Femur (tissue), 1 donor: ENCODE measurements at places on chromosomes 2 and 18.
A peak's percentile ranks its signal among the peaks of the same experiment; 100 is the strongest.

- no peak for DNase-seq
These were observed 84.8 kb upstream of the HNRNPA3 start for GRCh38 chr2:177127821-177128220.

GRCh38 chr2:44954447-44954888 is 13.0 kb downstream of the SIX3 start:
- DNase-seq: no peak

- DNase-seq: no peak
These were observed 5.8 kb downstream of the CIB4 start for GRCh38 chr2:26635401-26635800.

GRCh38 chr2:11738589-11739436 is 7.6 kb upstream of the LPIN1 start:
- DNase-seq: peak; percentile 55

GRCh38 chr18:65547046-65547445 is 203.8 kb upstream of the CDH7 start:
- no peak for DNase-seq

GRCh38 chr2:27628767-27629709 is at the start of the genes CCDC121 and GPN1:
Gene CCDC121, minus strand, starts transcription at chr2:27629012. Its CDS starts 1,213 bp downstream, at chr2:27627799.
Gene GPN1, plus strand, starts transcription at chr2:27629050. Its CDS starts 9 bp downstream, at chr2:27629059.
- DNase-seq: peak; percentile 92

- no peak for DNase-seq
These were observed 65.7 kb upstream of the BCL2L11 start for GRCh38 chr2:111054791-111055691.

GRCh38 chr2:64463781-64464180 is 9.8 kb downstream of the LGALSL start:
- no peak for DNase-seq

GRCh38 chr2:232835687-232836208 is 34.3 kb upstream of the SNORC start:
- DNase-seq: no peak

DNA sequence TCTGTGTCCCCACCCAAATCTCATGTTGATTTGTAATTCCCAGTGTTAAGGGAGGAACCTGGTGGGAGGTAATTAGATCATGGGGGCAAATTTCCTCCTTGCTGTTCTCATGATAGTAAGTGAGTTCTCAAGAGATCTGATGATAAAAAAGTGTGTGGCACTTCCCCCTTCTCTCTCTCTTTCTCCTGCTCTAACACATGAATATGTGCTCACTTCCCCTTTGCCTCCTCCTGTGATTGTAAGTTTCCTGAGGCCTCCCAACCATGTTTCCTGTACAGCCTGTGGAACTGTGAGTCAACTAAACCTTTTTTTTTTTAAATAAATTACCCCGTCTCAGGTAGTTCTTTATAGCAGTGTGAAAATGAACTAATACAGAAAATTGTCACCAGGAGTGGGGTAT is 380.0 kb downstream of the MEIS1 start:
- DNase-seq: no peak

GRCh38 chr2:114170070-114170469 is 272.4 kb upstream of the DPP10 start:
- DNase-seq: no peak

DNA sequence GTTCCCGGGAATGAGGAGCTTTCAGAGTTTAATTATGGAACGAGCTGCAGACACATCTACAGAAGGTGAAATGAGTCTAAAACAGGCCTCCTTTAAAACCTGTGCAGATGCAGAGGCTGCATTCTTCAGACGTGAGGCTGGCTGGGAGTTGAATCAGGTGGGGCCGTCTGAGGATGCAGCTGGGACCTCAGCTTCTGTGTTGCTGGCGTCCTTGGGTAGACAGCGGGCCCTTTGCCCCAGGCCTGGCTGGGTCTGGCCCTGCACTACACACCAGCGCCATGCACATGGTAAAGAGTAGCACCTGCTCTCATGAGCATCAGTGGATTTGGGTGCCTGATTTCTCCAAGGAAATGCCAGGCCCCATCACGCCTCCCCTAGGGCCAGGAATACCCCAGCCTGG is 67.3 kb downstream of the TMEM18 start:
- no peak for DNase-seq

DNA sequence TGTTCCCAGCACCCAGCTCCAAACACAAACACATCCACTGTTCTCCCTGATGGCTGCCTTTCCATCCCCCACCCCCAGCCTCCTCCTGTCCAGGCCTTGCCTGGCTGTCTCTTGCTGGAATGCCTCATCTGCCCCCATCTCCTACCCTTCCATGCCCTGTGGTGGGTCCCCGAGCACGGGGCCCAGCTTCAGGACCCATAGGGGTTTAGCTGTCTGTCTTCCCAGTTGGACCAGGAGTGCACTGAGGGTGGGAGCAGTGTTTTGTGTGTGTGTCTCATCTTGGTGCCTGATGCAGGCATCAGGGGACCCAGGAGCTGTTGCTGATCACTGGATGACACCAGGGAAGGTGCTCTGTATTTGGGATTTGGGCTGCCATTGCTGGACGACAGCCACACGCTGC is 34.5 kb downstream of the GLI2 start:
- peak; percentile 17 for DNase-seq

DNA sequence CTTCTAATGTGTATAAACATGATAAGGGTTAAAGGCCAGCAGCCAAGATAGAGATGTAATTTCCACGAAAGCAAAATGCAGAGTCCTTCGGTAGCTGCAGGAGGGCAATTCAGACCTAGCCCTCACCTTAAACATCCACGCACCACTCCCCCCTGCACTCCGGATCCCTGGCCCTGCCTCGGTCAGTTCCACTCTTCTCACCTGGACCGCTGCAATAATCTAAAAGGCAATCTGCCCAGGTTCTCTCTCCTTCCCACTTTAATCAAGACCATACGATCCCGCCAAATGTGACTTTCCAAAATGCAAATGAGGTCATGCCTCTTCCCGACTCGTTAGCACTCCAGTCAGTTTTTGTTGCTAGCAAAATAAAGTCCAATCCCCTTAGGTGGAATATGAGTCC is 485.2 kb downstream of the EIPR1 start:
- DNase-seq: no peak

- no peak for DNase-seq
These were observed 31.9 kb downstream of the ABHD3 start for GRCh38 chr18:21672521-21673267.

GRCh38 chr18:36829362-36830157 is 633 bp downstream of the KIAA1328 start:
- DNase-seq: no peak

DNA sequence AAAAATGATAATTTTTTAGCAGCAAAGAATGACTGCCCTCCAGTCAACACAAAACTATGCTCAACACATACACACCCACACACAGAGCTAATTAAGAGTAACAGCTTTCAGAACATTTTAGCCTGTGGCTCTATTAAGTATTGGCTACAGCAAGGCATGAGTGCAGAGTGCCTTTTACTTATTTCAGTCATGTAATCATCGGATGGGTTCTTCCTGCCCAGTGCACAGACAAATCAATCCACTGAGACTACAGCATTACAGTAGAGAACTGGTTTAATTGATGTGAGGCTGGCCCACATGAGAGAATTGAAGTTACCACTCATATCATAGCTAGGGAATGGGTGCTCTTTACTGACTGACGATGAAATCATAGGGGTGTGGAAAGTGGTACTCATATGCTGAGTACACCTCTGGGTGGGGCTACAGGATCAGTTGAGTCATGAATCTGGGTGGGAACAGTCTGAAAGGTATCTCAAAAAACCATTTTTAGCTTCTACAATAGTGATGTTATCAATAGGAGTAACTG is 241.0 kb downstream of the FSIP2 start:
- DNase-seq: no peak

- no peak for DNase-seq
These were observed 5.6 kb upstream of the SOX11 start for GRCh38 chr2:5686536-5686935.

DNA sequence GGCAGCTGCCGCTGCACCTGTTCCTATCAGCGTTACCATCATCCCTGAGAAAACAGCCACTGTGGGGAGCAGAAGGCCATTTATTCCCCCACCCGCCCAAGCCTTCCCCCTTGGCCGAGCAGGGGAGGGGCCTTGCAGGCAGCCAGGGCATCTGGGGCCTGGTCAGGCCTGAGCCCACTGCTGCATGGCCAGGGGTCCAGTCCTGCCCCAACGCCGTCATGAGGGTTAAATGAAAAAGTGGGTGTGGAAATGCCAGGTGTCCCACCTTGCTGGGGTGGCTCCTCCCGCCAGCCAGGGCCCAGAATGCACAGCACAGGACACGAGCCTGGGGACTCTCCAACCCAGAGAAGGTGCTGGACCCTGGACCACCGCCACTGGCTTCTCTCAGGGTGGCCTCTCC is 14.2 kb downstream of the ANO7 start:
- no peak for DNase-seq

DNA sequence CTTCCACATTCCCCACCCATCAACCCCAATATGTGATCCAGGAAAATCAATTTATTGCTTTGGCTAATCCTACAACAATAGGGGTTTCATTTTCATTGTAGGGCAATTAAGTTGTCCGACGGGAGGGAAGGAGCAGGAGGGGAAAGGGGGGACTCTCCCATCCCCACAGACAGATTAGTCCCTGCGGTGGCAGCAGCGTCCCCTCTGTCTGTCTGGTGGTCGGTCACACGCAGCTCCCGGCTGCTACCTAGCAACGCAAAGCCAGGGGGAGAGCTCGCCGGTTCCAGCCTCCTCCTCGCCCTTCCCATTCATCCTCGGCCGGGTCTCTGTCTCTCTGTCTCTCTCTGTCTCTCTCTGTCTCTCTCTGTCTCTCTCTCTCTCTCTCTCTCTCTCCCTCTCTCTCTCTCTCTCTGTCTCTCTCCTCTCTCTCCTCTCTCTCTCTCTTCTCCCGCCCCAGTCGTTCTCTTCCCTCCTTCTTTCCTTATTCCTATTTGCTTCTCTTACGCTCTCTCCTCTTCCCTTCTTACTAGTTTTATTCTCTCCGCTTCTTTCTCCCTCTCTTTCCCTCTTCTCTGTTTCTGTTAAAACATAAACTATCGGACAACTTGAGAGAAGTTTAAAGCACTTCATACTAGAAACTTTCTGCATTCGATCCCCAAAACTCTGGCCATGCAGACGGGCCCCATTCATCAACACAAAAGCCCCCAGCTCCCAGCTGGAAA is 1.2 kb downstream of the LRP2 start:
- no peak for DNase-seq

DNA sequence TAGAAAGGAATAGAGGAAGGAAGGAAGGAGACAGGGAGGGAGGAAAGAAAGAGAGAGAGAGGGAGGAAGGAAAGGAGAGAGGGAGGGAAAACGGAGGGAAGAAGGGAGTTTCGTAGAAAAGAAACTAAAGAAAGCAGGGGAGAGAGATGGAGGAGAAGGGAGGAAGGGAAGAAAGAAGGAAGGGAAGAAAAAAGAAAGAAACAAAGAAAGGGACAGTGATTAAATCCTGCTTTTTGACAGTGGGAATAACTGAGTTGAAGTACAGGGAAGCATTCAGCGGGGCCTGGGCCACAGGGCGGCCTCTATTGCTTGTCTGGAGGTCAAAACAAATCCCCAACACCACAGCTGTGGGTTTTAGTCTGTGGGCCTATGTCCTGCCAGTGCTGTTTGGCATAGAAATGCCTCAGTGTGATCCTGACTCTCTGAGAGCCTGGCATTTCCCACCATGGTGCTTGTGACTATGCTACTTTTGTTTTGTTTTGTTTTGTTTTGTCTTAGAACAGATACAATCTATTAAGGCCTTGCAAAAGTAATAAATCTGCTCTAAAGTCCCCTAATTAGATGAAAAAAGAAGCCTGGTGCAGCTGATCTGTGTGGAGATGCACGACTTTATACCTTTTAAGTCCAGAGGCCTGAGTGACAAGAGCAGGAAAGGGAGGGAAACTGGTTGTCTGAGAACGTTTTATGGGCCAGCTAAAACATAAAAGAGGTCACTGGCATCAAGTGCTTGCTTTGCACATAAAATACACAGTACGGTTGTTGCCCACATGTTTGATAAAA is 40.0 kb downstream of the IL1RL2 start:
- no peak for DNase-seq

DNA sequence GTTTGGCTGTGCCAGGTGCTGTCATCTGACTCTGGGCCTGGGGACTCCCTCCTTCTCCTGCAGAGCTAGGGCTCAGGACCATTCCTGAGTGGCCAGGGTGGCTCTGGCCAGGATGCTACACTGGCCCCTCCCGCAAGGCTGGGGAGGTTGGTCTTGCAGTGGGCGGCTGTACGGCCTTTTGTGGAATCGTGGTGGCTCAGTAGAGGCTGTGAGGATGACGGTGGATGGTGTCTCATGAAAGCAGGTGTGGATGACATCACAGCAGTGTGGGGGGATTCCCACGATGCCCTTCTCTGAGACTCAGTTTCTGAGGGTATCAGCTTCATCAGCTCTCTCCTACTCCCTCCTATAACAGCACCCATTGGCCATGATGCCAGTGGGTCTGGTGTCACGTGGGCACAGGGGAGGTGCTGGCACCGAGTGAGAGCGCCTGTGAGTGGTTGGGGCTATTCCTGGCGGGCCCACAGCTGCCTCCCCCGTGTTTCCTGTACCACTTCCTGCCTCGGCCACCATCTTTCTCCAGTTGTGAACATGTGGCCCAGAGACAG is 144.2 kb upstream of the HDAC4 start:
- no peak for DNase-seq

DNA sequence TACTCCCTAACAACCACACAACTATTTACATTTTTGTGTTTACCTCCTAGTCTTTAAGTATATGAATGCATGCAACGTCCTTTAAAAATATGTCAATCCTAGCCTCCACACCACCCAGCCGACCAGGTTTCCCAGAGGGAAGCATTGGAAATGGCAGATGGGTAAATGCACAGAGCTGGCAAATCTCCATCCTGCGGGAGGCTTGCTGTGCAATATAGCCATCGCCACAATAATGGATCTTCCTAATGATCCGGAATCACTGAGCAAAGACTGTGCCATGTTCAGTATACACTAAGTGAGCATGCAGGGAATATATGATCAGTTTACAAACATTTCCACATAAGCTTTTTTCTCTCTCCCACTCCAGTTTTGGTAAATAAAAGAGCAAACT is 131.8 kb downstream of the NEDD4L start:
- no peak for DNase-seq

DNA sequence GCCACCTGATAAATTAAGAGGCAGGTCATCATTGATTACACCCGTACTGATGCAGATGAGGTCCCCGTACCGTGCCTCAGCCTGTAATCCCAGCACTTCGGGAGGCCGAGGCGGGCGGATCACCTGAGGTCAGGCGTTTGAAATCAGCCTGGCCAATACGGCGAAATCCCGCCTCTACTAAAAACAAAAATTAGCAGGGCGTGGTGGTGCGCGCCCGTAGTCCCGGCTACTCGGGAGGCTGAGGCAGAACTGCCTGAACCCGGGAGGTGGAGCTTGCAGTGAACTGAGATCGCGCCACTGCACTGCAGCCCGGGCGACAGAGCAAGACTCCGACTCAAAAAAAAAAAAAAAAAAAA is 683 bp upstream of the ENOSF1 start:
- DNase-seq: no peak

DNA sequence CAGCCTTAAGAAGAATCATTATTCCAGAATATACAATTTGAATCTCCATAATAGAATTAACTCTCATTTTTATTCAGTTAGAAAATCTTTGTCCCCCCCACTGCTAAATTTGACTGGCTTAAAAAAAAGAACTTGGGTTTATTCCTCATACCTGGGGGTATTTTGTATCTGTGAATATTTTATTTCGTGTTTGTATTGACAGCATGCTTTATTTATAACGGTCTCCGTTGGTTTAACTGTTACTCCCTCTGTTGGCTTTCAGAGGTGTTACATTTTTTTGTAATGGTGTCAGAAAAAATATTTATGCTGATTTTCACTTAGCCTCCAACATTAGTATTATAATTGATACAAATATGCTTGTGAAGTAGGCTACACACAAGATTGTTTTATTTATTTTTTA is 109.1 kb downstream of the HAUS1 start:
- DNase-seq: no peak
